ENCODE measurements at places on chromosomes 16 and 17. TPM values are rescaled to one million over a fixed set of nuclear protein-coding genes. Genes with fewer than 3 reads are reported as not detected.

- no peak for DNase-seq
Observed at GRCh38 chr16:66652661-66653360, 43.7 kb downstream of the CMTM4 start.

- no peak for DNase-seq
Observed at GRCh38 chr16:48903039-48903438, 293.1 kb upstream of the N4BP1 start.

GRCh38 chr17:68513932-68514331, 1.7 kb downstream of the PRKAR1A start:
- DNase-seq: no peak

DNA sequence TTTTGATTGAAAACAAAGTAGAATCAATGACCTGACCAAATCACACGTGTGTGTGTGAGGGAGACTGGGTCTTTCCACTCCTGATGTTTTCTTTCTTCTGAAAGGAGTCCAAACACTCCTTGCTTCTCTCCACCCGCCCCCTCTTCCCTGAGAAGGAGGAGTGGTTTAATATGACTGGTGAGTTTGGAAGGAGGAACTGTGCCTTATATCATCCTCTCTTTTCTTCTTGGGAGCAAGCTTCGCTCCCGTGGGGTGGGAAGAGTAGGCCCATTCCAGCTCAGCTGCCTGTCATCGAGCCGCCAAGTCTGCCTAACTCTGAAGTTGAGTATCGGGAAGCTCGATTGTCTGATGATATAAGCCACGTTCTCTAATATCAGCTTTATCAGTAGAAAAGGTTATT, 96.5 kb downstream of the YPEL2 start:
- no peak for DNase-seq

GRCh38 chr17:71247441-71248015, 873.3 kb upstream of the SOX9 start:
- DNase-seq: no peak

DNA sequence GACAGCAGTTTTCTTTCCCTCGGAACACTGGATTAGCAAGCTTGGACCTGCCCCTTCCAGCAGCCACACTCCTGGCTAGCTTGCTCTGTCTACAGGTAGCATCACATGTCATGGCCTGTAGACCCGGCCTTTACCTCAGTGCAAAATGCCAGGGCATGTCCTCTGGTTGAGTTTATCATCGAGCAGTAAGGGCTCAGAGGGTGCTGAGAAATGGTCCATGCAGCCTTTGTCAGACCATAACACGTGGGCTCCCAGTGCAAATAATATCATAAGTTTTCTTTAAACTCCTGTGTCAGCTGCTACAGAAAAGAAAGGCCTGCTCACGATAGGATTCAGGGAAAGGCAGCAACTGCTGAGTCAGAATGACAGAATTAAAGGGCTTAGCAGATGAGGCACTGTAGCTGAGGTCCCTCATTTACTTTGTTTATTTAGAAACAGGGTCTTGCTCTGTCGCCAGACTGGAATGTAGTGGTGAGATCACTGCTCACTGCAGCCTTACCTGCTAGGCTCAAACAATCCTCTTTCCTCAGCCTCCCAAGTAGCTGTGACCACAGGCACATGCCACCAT, 8.0 kb upstream of the GNA13 start:
- DNase-seq: peak; percentile 82

GRCh38 chr16:65178151-65178550, 56.3 kb upstream of the CDH11 start:
- no peak for DNase-seq

DNA sequence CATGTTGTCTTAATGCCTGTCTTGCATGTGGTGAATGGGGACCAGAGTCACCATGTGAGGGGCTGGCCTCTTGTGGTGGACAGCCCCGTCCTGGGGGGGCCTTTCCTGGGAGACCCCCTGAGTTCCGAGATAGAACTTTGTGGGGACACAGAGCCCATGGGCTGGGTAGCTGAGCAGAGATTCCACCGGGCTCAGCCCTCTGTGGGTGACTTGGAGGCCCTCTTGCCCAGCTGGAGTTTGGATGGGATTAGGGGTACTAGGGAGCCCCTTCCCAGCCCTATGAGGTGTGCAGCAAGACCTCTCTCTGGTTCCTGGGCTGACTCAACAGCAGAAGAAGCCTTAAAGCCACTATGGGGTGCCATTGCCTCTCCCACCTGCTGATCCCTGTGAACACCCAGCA, 38.1 kb downstream of the MRC2 start:
- DNase-seq: no peak

GRCh38 chr17:68706356-68706920, 105.3 kb upstream of the FAM20A start:
- DNase-seq: no peak

TNRC6C gene
- 15.5 TPM for total RNA-seq

C16orf92 gene
- total RNA-seq: not detected

TRPV2 gene
- 11.0 TPM for total RNA-seq

TBX2 gene
- 9.2 TPM for total RNA-seq

WNK4 gene
- total RNA-seq: 24.7 TPM

CCDC144A gene
- 24.7 TPM for total RNA-seq

KRTAP3-2 gene
- not detected for total RNA-seq

Measured in prostate gland (tissue), 2 donors.